ENCODE measurements at places on chromosomes 5 and 9.

DNA sequence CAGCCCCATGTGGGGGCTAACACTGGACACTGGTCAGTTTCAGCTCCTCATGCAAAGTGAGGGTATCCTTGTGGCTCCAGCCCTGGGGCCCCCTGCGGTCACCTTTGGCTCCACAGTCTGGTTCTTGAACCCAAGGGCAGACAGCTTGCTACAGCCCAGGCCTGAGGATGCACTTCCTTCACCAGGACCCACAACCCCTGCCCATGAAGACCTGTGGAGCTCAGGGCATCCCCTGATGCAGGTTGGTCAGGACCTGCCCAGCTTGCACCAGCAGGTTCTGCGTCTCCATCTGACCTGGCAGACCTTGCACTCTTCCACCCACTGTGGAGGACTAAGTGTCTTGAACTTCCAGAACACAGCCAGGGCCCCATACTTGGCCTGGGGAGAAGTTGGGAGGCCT lies 3.7 kb upstream of the MRNIP start:
- DNase-seq = no peak

DNA sequence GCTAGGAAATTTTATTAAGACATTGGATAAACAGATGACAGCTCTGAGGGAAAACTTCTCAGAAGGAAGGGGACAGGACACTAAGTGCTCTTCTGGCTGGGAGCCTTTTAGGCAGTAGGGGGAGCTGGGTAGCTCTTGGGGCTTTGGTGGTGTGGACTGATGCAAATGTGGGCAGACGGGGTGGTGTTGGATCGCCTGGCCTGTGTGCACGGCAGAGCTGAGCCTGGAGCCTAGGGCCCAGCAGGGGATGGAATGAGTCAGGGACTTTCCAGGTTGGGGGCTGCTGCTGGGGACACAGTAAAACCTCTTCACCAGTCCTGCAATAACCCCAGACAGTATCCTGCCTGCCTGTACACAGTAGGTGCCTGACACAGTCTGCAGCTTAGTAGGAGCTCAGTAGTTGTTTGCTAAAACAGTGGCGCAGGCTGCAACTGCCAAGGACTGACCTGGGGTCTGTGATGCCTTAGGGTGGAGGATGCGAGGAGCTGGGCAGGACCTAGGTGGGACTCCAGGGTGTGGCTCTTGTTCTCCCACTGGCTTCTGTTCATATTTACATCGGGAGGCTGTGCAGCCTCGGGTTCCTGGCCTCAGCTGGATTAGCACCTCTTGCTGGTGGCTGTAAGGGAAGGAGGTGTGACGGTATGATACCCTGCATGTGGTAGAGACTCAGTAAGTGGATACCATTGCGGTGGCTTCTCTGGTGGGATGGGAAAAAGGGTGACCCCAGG lies 83.8 kb downstream of the DAB2IP start:
- peak; percentile 69 for DNase-seq

- no peak for DNase-seq
Measured at GRCh38 chr5:74341221-74341620, 299.3 kb downstream of the ENC1 start.

- no peak for DNase-seq
Measured at GRCh38 chr9:97567894-97568202, 65.3 kb downstream of the TSTD2 start.

- no peak for DNase-seq
Measured at GRCh38 chr9:137959641-137960411, 82.2 kb downstream of the CACNA1B start.

DNA sequence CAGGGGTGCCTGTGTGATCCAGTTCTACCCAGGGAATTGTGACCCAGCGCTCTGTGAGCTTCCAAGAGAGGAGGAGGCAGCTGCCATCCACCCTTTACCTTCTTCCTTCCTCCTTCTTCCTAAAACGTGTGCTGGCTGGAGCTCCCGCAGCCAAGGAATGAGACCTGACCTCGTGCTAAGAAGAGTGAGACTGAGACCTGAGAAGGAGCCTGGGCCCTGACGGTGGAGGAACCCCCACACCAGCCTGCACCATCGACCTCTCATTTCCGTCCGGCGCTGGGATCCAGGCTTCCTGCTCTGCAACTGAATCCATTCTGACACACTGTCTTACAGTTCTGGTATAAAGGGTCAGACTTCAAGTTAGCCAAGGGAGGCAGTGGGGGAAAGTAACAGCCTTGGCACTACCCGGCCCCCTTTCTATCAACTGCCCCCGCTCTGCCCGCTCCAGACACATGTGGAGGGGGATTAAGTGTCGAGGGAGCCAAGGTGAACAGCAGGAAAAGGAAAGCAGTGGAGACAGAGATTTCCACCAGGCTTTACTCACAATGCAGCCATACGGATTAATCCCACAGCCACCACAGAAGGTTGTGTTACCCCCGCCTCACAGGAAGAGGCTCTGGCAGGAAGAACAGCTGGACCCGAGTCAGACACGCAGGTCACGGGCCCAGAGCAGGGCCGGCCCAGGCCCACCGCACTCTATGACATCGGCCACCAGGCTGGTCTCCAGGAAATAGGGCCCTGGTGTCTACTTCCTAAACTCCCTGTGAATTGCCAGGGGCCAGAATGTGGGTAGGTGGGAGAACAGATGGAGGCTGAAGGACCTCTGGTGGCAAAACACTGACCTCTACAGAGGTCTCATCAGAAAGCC lies 15.8 kb downstream of the MGAT1 start:
- no peak for DNase-seq

- DNase-seq = no peak
Measured at GRCh38 chr5:83474991-83475390, 3.4 kb downstream of the VCAN start.

- DNase-seq = peak; percentile 62
Measured at GRCh38 chr5:132446621-132447020, 44.0 kb downstream of the IRF1 start.

DNA sequence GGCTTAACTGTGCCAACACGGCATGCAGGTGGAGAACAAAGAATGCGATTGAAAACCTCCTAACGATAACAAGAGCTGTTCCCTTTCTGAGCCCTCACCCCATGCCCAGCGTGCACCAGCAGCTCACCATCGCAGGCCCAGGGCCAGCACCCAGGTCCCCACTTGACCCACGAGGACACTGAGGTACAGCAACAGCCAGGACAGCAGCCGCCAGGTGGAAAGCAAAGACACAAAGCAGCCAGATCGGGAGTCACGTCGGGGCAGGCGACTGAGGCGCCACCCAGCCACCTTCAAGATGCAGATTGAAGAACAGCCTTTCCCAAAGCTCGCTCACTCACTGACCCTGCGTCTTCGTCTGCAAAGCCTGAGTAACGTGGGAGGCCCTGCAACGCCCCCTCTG lies 6.9 kb upstream of the SEC16A start:
- DNase-seq = no peak

DNA sequence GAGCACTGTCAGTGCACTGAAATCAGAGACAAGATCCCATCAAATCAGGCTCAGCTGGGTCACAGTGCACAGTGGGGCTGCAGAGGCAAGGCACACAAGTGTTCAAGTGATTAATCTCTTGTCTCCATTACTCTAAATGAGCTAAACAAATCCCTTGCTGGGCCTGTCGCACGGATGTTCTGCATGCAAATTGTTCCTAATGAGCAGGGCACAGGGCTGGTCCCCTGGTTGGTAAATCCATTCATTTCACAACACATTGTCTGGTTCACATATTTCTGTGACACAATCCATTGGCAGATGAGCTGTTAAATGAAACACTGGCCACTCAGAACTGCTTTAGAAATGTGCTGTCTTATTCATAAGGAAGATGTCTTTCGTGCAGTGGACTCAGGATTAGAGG lies 167.9 kb upstream of the BRINP1 start:
- DNase-seq = no peak

- no peak for DNase-seq
Measured at GRCh38 chr5:6759401-6759800, 46.2 kb downstream of the TENT4A start.

DNA sequence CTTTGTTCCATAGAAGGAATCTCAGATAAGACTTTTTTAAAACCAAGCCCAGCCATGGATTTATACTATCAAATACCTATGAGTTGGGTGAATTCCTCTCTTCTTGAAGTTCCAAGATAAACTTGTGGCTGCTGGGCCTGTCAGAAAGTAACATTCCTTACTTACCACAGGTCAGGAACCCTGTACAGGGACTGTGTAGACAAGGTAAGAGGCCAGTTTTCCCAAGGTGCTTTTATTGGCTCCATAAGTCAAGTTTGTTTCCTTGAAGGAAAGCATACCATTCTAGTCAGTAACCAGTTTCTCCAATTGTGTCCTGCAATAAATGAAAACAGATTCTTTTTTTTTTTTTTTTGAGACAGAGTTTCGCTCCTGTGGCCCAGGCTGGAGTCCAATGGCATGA lies 8.8 kb upstream of the CLTB start:
- no peak for DNase-seq

DNA sequence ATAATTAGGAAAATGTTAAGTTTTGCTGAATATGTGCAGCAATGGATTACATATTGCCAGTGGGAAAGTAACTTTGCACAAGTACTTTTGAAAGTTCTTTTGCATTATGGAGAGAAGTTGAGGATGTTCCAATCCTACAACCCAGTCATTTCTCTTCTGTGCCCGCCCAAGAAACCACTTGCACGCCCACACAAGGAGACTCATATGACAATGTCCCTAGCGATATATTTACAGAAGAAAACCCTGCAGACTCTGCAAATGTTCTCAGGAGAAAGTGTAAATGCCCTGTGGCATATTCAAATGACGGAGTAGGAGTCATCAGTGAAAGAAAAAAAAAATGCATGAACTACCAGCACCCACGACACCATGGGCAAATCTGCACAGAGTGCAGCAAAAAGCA lies 356.5 kb downstream of the CTNND2 start:
- DNase-seq = no peak

- DNase-seq = no peak
Measured at GRCh38 chr5:123505633-123506032, 6.3 kb upstream of the CSNK1G3 start.

- DNase-seq = peak; percentile 40
Measured at GRCh38 chr5:43627028-43627427, 24.0 kb downstream of the NNT start.

GRCh38 chr5:98911280-98912040 lies 17.3 kb downstream of the CHD1 start:
- DNase-seq = peak; percentile 35

DNA sequence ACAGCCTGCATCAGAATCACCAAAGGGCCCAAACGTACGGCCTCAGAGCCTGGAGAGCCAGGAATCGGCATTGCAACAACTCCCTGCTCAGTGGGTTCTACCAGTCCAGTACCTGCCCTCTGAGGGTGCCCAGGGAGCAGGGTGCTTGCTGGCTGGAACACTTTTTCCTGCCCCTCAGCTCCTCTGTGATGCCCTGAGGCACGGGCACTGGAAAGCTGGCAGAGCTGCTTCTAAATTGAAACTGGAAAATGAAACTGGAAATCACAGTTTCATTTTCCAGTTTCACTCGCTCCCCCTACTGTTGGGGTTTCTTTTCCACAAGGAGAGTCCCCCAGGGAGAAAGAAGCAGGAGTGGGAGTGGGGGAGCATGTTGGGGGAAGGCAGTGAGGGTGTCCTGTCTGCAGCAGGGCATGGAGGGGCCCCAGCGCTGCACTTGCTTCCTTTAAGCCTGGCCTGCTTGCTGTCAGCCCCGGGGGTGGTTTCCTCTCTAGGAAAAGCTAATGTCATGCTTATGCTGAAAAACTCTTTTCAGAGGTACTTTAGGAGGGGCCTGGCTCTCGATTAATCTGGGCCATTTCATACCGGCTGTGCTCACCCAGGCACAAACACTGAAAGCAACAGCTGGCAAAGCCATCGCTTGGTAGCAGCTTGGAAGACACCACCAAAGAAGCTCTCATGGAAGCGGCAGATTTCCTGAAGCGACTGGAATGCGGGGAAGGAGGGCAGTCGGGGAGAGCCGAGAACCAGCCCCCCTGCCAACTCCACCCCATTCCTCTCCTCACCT lies 26.2 kb downstream of the IRF1 start:
- no peak for DNase-seq

DNA sequence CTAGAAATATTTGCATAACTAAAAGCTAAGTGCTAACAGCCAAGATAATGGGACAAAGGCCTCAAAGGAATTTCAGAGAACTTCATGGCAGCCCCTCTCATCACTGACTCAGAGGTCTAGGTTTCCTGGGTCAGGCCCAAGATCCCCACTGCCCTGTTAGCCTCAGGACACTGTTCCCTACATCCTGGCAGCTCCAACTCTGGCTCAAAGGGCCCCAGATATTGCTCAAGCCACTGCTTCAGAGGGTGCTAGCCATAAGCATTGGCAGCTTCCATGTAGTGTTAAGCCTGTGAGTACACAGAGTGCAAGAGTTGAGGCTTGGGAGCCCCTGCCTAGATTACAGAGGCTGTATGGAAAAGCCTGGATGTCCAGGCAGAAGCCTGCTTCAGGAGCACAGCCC lies 998.1 kb downstream of the TLE1 start:
- DNase-seq = no peak

GRCh38 chr9:114112325-114112724 lies 13.2 kb upstream of the KIF12 start:
- DNase-seq = no peak

DNA sequence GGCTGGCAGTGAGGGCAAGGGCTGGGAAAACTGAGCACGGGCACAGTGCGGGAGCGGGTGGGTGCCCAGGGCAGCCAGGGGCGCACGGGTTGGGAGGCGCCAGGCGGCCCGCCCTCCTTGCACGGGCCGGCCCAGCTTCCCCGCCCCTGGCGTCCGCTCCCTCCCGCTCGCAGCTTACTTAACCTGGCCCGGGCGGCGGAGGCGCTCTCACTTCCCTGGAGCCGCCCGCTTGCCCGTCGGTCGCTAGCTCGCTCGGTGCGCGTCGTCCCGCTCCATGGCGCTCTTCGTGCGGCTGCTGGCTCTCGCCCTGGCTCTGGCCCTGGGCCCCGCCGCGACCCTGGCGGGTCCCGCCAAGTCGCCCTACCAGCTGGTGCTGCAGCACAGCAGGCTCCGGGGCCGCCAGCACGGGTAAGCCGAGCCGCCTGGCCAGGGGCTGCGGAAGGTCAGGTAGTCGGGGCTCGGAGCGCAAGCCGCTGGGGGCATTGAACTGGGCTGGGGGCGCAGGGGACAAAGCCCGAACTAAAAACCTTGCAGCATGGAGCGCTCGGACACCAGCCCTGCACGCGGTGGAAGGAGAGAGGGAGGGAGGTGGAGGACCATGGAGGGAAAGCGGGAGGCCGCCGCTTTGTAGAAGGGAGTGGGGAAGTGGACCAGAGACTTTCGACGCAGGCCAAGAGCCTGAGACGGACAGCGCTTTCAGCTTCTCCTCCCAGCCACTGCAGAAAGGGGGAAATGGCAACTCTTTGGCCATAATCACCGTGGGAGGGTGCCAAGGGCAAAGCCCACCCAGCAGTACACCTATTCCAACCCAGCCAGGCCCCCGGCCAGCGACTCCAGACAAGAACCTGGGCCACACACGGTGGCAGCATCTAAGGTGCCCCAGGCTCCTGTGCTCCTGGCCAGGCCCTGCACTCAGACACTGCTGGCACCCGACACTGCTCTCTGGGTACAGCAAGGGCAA lies at the start of gene TGFBI:
TGFBI (plus strand) TSS at position 207 of the 961 bp plus-strand sequence; CDS start at position 275, 68 bp downstream.
- peak; percentile 70 for DNase-seq

- DNase-seq = no peak
Measured at GRCh38 chr5:141623186-141623585, 4.4 kb upstream of the DIAPH1 start.

Measured in fibroblast of lung (primary cell).